Fibroblast of gingiva (primary cell): ENCODE measurements at places on chromosomes 3 and 15.

GRCh38 chr3:31531452-31531991, 1.2 kb upstream of the STT3B start:
- DNase-seq, result no peak

DNA sequence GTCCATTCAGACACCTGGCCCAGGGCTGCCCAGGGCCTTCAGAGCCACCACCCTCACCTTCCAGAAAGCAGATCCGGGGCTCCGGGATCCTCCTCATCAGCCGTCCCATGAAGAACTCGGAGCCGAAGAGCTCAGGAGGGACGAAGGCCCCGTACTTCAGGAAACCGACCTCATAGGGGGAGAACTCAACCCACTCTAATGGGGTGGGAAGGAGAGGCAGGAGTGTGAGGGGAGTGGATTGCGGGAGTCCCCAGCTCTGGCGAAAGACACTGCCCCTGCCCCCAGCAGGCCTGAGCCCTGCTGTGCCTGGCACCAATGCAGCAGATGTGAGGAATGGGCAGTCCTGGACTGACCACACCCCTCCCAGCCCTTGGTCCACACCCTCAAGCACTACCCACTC, 22.6 kb downstream of the PLA2G4D start:
- DNase-seq, result no peak

DNA sequence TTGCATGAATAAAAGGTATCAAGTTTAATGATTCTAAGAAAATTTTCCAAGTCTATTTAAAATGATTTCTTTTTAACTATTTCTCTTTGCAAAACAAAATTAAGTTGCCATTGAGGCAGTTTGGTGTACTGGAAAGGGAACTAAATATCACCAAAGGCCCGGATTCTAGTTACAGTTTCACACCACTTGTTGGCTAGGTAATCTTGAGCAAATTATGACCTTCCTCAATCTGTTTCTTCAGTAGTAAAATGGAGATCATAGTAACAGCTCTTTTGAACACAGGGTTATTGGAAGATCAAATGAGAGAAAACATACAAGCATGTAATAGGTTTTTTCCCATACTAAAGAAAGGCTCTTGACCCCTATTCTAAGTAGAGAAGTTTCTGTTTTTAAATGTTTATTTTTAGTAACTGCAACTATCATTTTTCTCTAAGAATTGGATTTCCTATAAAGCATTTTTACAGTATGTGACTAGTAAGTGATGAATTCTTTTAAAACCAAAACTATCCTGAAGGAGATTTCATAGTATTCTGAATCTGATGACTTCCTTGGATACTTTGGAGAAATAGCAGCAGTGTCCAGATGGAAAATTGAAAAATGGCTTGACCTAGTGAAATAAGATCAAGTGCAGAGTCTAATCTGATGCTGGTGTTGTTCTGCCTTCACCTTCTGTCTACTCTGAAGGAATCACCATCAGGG, 15.7 kb downstream of the SCAANT1 start:
- DNase-seq, result no peak

DNA sequence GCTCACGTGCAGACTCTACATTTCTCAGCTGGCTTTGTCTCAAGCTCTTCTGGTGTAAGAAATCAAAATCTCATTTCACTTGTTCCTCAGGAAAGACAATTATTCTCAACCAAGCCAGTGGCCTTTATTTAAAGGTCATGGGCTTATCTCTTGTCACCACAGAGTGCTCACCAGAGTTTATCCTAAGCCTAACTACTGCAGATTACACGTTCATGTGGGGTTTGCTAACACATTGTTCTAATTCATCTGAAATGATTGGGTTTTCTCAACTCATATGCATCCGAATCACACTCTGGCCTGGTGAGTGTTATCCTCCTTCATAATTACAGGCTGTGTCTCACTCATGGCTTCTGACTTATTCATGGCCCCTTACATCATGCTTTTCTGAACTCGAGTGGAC, 83.3 kb upstream of the TSC22D2 start:
- no peak for DNase-seq

DNA sequence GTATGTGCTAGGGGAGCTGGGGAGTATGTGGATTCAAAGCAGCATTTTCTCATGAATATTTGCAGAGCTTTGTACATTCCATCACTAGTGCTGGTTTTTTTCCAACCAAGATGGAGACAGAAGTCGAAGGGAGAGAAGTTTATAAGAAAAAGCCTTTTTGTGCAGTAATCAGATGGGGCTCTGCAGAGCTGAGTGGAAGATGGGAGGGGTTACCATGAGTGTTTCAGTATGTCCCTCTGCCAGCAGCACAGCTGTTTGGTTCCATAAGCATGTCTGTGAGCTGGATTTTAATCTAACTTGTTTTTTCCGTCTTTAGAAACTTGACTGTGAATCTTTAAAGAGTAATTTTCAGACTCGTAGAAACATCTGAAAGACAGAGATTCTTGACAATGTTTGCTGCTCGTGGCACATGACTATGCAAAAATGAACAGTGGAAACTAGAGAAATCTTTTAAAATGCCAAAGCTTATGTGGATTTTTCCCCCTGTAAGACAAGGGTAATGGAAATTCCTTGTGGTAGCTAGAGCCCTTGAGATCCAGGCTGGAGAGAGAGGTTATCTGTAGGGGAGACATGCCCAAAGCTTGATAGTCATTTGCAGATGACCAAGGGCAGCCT, 20.3 kb downstream of the STARD9 start:
- no peak for DNase-seq

DNA sequence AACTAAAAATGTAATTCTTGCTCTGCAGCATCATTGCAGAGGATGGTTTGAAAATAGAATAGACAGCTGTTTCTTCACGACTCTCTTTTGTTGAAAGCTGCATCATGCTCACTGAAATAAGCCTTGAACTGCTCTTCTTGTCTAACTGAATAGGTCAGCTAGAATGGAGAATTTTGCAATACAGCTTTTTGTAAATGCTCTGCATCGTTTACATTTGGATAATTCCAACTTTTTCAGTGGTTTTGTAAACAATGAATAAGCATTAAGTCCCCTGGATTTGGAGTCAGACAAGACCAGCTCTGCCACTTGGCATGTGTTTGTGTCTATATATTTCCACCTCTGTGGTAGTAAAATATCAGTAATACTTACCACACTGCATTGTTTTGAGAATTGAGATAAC, 95.2 kb downstream of the PLSCR2 start:
- DNase-seq, result peak; percentile 92

- no peak for DNase-seq
Observed at GRCh38 chr15:83087576-83087975, 19.9 kb upstream of the TM6SF1 start.

DNA sequence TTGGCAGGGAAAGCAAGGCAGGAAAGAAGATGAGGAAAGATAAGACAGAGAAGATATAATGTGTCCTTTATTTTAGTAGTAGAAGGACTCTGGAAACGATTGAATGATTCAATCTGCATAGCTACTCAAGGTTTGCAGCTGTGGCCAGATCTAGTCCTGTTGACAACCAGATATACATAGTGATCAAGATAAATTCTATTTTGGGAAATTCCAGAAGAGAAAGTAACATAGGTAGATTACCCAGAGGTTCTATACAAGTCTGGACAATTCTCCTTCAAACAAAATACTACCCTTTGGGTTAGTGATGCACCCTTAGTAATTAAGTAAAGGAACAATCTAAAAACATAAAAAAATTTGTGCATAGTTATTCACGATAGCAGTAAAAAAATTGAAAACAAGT, 9.4 kb downstream of the TERC start:
- DNase-seq, result no peak

GRCh38 chr3:30193625-30194044, 412.8 kb upstream of the TGFBR2 start:
- DNase-seq, result no peak

GRCh38 chr3:71271596-71271995, 311.9 kb downstream of the FOXP1 start:
- no peak for DNase-seq

GRCh38 chr3:10157031-10157430, 7.7 kb upstream of the IRAK2 start:
- no peak for DNase-seq

- DNase-seq, result peak; percentile 9
Observed at GRCh38 chr15:55820043-55820442, 77.1 kb upstream of the PRTG start.

- no peak for DNase-seq
Observed at GRCh38 chr3:45002720-45003119, 23.4 kb upstream of the CLEC3B start.

DNA sequence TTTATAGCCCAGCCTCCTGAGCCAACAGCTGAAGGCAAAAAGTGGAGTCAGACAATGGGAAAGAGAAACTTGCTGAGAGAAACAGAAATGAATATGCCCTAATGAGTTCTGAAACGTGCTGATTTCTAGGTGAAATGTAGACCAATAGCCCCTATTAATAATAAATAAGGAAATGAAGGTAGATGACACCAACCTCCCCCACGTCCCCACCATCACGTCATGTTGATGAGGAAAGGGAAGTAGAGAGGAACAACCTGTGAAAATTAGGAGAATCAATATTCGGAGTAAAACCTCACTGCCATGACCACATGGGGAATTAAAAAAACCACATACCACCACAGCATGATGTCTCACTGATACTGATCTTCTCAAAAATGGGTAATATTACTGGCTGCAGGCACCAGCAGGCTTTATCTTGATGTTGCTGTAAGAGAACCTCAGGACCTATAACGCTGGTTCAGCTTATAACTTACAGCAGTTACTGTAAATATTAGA, 64.0 kb downstream of the KAT2B start:
- DNase-seq, result no peak

DNA sequence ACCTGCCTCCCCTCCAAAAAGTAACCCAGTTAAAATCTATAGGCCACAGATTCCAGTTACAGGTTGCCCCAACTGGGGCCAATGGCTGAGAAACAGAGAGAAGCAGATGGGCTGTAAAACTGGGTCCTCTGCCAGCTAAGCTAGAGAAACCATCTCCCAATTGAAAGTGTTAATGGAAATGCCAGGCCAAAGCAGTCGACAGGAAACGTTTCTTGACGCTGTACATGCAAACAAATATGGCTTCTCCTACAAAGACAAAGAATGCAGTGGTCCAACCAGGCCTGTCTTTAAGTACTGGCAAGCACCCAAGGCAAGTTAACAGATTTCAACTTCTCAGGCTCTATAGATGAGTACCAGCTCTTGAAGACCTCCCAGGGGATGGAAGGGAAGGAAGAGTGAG, 71.3 kb downstream of the MAGI1 start:
- no peak for DNase-seq

- no peak for DNase-seq
Observed at GRCh38 chr3:72973031-72973723, 23.4 kb upstream of the PPP4R2 start.

DNA sequence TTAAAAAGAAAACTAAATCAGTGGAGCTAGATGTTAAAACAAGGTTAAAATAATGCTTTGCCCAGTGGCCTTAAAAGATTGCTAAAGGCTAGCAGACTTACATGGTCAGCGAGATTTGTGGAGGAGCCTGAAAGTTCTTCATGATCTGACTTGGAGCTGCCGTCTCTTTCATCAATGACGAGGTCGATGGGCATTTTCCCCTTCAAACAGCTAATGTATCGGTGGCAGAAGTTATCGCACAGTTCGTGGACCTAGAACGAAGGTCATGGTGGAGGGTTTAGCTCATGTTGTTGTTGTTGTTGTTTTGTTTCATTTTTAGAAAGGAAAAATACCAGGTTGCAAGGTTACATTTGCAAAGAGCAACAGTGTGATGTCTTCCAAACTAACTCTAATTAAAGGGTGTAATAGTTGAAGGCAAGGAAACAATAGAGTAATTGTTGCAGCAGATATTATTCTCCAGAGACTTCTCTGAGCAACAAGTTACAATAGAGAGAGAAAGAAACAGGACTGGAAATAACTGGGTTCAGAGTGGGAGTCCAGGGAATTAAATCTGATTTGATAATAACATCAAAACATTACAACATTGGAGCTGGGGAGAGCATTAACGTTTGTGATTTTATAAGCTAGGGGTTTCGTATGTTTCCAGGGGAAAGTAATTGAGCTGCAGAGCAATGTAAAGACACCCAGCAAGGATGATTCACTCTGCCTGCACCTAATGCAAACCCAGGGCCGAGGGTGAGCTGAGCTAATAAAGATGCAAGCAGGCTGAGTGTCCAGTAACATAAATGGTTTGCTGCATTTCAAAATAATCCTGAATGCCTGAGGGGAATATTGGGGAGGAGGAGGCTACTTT, 6.6 kb downstream of the MEIS2 start:
- DNase-seq, result peak; percentile 77

GRCh38 chr3:74139648-74140047, 474.8 kb downstream of the CNTN3 start:
- DNase-seq, result no peak

DNA sequence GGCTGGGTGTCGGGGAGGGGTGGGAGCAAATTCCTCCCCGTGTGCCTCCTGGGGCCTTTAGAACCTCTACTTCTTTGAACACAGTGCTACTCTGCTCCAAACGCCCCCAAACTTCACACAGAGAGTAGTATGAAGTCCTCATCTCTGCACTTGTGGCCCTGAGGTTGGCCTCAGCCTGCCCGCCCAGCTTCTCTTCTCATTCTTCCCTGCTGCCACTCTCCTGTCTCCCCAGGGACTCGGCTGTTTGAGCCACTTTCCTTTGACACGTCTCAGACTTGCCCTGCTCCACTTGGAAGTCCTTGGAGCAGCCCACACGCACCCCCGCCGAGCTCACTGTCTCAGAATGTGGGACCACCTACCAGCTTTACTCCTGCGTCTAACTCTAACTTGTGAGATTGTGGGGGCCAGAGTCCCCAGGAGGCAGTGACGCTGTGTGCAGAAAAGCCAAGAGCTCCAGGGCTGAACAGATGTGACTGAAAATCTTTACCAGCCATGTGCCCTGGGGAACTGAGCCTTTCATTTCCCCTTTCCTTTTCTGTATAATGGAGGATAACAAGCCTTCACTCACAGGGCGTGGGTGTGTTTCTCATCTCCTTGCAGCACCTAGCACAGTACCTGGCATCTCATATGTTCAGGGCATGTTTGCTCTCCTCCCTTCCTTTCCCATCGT, 233.6 kb upstream of the CTDSPL start:
- no peak for DNase-seq

DNA sequence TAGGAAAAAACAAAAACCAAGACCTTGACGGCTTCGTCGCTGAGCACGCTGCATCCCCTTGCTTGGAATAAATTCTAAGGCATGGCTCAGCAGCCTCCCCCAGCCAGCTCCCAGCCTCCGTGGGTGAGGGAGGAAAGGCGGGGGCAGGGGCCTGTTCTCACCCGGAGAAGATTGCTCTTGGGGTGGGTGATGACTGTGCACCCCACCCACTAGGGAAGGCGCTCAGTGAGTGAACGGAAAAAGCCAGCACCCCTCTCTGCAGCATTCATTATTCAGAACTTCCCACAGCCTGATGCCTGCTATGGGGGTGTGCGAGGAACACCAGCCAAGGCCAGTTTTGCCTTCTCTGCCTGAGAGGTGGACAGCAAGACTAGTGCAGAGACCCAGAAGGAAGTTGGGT, 19.3 kb upstream of the NTRK3 start:
- no peak for DNase-seq
